ENCODE measurements at places on chromosomes 2 and 18. TPM values are rescaled to one million over a fixed set of nuclear protein-coding genes. Genes with fewer than 3 reads are reported as not detected.

GRCh38 chr2:234191819-234192407 lies 141.4 kb downstream of the SPP2 start:
- DNase-seq: no peak

- no peak for DNase-seq
Measured at GRCh38 chr2:27831279-27832050, 58.7 kb downstream of the RBKS start.

DNA sequence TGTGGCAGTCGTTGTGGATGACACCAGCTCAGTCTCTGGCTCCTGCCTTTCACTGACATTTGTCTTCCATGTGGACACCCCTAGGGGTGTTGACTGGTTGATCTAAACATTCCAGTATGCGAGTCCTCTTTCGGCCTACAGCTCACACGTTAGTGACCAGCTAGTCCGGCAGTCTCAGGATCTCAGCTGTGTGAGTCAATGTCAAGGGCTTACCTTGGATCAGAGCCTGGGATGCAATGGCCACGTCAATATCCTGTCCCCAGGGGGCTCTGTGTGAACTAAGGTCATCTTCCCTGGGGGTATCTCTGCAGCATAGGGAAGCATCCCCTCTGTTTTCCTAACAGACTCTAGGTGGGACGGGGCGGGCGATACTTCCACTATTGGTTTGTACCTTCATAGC lies 35.1 kb upstream of the YWHAQ start:
- no peak for DNase-seq

DNA sequence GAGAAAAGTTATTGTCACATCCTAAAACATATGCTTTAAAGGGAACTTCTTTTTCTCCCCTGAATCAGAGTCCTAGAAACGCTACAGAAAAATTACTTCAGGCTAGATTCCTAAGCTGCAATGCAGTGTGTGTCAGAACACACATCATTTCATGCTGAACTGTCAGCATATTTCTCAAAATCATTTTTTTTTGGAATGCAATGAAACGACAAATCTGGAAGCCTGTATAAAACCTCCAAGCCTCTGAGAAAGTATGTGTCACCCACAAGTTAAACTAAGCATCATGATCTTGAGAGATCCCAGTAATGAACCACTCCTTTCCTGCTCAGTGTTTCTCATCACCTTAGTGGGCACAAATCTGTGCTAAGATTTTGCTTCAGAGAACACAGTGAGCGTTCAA lies 276.2 kb downstream of the ZNF521 start:
- DNase-seq: no peak

- no peak for DNase-seq
Measured at GRCh38 chr2:4539121-4539520, 835.7 kb downstream of the DCDC2C start.

GRCh38 chr2:208000701-208001395 lies 24.5 kb downstream of the PLEKHM3 start:
- no peak for DNase-seq

FLACC1 gene
- 6.2 TPM for total RNA-seq

OTOS gene
- not detected for total RNA-seq

LIMS2 gene
- total RNA-seq: 91.7 TPM

All from right atrium auricular region (tissue), 2 donors.